NCI-H2107 (cell line): ENCODE measurements at places on chromosomes 11 and 22.
A peak's percentile ranks its signal among the peaks of the same experiment; 100 is the strongest.

- no peak for DNase-seq
Observed at GRCh38 chr11:107675902-107676301, 36.0 kb downstream of the SLN start.

GRCh38 chr11:35675901-35676610 lies 13.5 kb downstream of the TRIM44 start:
- DNase-seq = no peak

DNA sequence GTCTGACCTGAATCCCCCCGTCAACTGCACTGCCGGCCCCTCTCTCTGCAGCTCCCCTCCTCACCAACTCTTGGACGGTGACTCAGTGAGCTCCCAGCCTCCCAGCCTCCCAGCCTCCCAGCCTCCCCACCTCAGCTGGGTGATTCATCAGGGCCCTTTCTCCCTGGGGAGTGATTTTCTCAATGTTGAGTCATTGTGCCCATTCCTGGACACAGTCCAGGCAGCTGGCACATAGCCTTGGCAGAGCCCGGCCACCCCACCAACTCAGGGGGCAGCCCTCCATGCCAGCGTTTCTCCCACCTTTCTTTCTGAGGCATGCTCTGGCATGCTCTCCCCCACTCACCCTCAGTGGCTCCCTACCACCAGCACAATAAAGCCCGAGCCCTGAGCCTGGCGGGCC lies 30.7 kb downstream of the PDE2A start:
- no peak for DNase-seq

GRCh38 chr22:47612311-47612910 lies 850.0 kb downstream of the TBC1D22A start:
- no peak for DNase-seq

DNA sequence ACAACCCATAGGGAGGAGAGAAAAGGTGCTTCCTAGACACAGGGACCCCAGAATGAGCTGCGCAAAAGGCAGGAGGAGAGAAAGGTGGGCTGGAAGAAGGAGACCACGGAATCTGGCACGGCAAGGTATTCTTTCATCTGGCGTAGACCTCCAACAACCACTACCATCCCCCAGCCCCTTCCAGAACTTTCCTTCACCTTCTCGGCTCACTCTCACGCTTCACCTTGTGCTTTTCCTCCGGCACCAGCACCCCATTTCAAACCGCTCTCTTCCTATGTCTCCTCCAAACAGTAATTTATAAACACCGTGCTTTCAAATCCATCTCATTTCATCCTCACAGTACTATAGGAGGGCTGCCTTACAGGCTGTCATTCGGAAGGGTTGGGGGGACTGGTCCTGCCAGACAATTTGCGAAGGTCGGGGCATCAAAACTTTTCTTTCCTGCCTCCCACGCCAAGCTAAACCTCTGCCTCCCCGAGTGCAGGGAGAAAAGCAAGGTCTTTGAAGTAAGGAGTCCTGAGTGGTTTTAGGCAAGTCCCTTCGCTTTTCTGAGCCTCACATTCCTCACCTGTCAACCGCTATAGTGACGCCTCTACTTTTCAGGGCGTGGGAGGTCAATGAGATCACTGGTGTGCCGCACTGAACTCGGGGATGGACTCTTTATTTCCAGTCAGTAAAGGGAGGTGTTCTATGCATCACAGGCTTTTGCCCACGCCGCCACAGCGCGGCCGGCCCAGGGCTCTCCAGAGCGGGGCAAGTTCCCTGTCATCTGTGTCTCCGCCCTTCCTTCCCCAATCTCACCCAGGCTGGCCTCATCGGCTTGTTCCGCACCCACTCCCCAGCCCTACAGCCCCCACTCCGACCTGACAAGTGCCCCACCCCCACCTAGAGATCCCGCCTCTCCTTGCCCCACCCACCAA lies 800 bp downstream of the KCTD21 start:
- DNase-seq = no peak

DNA sequence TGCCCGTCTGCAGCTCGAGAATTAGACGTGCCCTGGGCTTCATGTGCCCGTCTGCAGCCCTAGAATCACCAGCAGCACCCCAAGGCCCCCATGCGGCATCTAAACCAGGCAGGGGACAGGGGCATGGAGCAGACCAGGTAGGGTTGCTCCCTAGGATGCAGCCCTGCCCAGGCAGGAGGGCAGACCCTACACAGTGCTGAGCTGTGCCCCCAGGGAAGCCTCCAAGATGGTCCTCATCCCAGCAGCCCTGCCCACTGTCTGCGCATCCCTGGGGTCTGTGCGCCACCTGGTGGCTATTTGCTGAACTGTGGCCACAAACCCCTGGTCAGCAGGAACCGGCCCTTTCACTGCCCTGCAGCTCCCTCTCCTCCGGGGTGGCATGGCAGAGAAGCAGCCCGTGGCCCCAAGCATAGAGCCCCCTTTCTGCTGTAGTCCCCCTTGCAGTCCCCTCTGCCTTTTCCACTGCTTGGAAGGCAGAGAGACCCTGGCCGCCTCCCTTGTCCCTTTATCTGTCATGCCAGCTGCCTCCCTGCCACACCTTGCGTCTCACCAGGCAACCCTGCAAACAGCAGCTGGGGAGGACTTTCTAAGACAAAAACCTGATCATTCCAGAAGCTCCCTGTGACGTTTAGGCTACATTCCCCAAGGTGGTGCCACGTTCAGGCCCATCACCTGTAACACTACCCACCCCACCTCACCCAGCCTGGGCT lies 86.6 kb downstream of the KCNQ1 start:
- peak; percentile 27 for DNase-seq

- DNase-seq = no peak
Observed at GRCh38 chr11:34602245-34602644, 18.6 kb upstream of the EHF start.

DNA sequence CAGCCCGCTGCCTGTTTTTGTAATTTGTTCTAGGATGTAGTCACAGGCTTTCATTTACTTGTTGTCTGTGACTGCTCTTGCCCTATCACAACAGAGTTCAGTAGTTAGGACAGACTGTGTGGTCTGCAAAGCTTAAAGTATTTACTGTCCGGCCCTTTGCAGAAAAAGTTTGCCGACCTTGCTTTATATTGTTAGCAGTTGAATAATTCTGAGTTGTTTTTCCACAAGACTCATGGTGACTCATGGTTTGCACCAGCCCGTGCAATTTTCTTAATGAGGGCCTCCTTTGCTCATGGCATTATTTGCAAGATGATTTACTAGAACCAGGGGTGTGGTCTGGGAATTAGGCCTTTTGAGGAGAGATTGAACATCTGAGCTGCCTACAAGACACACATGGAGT lies 110.6 kb downstream of the SCN3B start:
- no peak for DNase-seq

DNA sequence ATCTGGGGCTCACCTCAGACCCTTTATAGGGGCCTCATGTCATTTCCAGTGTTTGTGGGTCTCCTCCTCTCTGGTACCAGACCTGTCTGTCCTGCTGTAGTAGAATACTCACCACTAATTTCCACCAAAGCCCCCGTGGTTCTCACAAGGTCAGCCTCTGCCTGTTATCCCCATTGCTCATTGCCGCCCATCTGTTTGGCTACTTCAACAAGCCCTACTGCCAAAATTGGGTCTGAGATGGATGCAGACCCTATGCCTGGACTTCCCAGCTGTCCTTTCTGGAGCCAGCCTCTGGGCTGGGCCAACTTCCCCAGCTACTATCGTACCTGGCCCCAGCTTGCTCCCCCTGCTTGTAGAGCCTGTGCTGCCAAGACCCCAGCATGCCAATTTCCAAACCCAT lies 152.1 kb upstream of the ISX start:
- DNase-seq = no peak

DNA sequence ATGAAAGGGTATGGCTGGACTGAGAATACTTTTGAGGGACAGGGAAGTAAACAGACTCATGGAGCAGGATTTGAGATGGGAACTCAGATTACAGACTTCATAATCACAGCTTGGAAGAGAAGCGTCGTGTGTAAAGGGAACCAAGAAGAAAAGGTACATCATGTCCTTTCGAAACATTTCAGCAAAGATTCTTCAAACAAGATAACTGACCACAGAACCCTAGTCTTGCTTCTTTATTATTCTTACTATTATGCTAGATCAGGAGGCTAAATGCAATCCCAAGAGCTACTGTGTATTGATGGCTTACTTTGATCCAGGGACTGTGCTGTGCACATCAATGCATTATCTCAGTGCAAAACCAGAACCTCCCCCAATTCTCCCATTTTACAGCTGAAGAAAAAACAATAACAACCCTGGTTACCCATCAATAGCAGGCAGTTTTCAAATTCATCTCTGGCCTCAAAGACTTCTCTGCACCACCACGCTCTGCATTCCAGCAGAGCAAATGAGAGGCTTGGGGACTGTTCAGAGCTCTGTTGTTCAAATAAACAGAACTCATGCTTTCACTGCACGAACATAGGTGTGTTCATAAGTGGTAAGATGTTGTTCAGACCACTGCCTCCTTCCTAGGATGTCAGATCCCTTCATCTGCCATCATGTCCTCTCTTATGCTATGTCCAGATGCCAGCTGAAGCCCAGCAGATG lies 104.8 kb upstream of the NAV2 start:
- no peak for DNase-seq

GRCh38 chr11:2143799-2144543 lies 4.8 kb upstream of the IGF2 start:
- no peak for DNase-seq

DNA sequence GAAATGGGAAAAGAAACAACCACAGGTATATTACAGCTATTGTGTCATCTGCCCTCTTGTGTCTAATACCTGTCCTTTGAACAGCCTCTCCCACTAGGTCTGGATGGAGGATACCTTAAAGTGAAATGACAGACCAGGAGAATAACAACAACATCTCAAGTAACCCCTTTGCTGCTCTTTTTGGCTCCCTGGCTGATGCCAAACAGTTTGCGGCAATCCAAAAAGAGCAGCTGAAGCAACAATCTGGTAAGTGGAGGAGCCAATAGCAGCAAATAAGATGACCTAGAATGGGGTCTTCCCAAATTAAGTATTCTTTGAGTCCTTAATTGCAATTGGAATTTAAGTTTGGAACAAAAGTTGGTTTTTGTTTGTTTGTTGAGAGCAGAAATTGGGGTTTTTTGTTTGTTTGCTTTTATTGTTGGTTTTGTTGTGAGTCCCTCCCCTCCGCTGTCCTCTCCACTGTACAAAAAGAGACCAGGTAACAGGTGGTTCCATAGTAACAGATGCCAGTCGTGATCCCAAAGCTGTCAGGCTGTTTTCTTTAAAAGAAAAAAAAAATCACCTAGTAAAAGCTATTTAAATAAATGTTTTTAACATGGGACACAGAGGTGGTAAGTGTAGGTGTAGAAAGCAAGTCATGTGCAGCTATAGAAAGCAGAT lies 5.7 kb downstream of the UBE4A start:
- no peak for DNase-seq

- no peak for DNase-seq
Observed at GRCh38 chr11:93783362-93783761, 720 bp upstream of the MED17 start.

- no peak for DNase-seq
Observed at GRCh38 chr11:65573391-65574079, 1.2 kb downstream of the FAM89B start.

- peak; percentile 11 for DNase-seq
Observed at GRCh38 chr11:19558189-19558986, 154.2 kb upstream of the NAV2 start.

DNA sequence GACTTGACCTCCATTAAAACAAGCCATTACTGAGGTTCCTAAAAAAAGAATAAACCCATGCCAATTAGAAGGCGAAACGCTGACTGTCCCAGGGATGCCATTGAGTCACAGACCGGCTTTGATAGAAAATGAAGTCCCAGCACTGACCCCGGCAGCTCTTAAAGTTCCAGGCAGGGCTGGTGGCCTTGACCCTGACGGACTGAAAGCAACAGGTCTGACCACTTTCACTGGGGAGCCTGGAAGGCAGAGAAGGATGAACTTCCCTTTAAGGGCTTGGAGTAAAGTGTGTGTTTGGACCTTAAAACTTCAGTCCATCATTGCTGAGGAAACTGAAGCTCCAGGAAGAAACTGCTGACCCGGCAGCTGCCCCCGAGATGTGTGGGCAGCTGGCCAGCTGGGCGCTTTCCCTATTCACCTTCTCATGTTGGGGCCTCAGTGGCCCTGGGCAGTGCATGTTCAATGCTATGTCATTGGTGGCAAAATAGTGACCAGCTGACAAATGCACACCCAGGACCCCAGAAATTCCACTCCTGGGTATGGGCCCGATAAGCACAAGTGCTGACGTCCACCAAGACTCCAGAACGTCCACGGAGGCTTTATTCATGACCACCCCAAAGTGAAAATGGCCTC lies 18.9 kb upstream of the EFCAB6 start:
- no peak for DNase-seq

GRCh38 chr11:12154871-12155668 lies 44.7 kb downstream of the MICAL2 start:
- DNase-seq = no peak

- DNase-seq = peak; percentile 51
Observed at GRCh38 chr11:8192016-8192895, 23.4 kb upstream of the RIC3 start.

GRCh38 chr22:20021196-20022181 lies 579 bp downstream of the TANGO2 start:
- no peak for DNase-seq

DNA sequence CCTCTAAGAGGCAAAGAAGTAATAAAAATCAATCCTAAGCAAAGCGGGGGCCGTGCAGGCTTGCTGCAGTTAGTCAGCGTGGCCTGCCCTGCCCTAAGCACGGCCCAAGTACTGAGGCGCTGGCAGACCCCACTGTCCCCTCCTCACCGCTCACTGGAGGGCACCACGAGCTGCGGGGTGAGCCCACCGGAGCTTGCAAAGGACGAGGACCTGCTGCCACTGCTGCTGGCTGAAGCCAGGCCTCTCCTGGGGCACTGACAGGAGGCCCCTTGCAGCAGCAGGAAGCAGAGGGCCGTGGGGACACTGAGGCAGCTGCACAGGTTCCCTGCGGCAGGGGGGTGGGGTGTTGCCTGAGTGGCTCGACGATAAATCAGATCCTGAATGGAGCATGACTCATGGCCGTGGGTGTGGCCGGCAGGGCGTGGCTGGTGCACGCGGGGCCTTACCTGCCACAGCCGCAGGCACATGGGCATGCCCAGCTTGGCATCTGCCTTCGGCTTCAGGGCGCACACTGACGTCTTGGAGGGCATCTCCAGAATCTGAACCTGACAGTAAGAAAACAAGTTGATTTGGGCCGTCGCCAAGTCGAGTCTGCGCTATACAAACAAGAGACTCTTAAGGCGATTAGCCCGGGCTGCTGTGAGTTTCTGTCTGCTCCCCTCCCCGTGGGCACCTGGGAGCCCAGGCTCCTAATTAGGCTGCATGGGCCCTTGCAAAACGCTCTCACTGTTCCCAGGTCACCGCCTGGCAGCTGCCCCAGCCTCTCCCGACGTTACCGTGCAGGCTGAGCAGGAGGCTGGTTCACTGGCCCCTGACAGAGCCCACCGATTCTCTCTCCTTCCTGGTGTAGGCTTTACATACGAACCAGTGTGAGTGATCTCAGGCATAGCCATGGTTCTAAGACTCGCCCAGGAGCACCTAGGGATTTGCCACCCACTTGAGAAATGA lies 45.9 kb downstream of the TBX1 start:
- DNase-seq = no peak

GRCh38 chr22:49479566-49479965 lies 348.1 kb downstream of the BRD1 start:
- DNase-seq = no peak
